ENCODE measurements at places on chromosomes 11 and 22.

- no peak for DNase-seq
Observed at GRCh38 chr11:6572215-6572614, 31.2 kb downstream of the RRP8 start.

DNA sequence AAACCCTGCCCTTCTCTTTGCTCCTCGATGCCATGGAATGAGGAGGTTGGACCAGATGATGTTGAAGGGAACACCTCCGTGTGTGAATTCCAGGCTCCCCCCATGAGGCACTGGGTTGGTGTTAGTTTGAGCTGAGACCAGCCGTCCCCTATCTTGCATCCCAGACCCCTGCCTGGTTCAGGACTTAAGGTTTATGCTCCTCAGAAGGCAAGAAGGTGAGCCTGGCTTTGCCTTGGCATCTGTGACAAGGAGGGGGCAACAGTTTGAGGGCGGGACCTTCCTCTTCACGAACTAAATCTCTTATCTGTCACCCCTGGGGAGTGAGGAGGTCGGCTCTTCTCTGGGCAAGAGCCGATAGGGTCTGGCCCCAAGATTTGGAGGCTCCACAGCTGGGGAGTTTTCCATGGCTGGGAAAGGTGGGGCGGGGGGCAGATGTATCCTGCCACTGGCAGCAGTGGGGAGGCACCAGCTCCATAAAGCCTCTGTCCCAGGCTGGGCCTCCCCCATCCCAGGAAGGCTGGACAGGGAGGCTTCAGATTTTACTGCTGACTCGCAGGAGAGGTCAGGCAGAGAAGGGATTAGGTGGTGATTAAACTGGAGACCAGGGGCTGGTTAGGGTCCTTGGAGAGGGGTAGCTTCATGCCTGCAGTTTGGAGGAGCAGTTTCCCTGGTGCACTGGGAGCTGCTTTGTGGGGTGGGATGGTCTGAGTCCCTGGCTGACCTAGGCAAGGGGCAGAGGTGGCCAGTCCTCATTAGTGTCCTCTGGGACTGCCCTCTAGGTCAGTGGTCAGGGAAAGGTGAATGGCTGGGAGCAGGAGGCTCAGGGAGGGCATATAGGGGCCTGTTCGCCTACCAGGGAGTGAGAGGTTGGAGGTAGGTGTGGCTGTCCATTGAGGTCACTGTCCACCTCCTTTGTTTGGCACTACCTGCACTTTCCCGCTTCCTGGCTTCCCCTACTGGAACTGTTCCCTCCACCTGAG, 1.1 kb downstream of the SEC14L2 start:
- DNase-seq = no peak

GRCh38 chr11:115154355-115154736, 349.9 kb downstream of the CADM1 start:
- no peak for DNase-seq

GRCh38 chr11:35106595-35106994, 32.4 kb upstream of the CD44 start:
- DNase-seq = no peak

- DNase-seq = no peak
Observed at GRCh38 chr11:19770277-19770676, 57.6 kb downstream of the NAV2 start.

GRCh38 chr11:12075822-12076821, 34.3 kb upstream of the MICAL2 start:
- DNase-seq = peak; percentile 50

DNA sequence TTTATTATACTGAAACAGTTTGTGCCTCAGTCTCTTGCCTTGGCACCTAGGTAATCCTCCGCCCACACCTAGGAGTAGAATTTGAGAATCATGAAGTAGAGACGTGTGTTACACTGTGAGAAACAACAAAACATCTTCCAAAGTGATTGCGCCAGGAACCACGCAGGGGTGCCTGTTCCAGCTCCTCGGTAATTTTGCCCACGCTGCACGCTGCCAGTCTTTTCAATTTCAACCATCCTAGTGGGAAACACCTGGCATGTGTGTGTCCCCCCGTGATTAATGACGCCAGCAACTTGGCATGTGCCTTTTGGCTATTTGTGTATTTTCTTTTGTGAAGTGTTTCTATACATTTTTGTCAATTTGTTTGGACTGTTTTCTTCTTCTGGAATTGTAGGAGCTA, 919.1 kb downstream of the BRD1 start:
- DNase-seq = no peak

DNA sequence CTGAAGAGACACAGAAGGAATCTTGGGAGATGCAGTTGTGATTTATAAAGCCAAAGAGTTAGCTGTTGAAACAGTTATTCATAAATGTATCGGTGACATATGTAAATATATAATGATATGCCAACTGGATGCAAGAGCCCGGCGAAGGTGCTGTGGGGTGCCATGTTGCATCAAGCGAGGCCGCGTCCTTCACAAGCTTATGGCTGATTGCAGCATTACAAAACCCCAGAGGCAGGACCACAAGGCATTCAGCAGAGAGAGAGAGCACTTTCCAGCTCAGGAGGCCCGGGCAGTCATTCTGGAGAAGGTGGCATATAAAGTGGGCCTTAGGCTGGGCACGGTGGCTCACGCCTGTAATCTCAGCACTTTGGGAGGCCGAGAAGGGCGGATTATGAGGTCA, 65.6 kb downstream of the LARGE1 start:
- no peak for DNase-seq

GRCh38 chr22:27577574-27577969, 224.0 kb downstream of the MN1 start:
- no peak for DNase-seq

DNA sequence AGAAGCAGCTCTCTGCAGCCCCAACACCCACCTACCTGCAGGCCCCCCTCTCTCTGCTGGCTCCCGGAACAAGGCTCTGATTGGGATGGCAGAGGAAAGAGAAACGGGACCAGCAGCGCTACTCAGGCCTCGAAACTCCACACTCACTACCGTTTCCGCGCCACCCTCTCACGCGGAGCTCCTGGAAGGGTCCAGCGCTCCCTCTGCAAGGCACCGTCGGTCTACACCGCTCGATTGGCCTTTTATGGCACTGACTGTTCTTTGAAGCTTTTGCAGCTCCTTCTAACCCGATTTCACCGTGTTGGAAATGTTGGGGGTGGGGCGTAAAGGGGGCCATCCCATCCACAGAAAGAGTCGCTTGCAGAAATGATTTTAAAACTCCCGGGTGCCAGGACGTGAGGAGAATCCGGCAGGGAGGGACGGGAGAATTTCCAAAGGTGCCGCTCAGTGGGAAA, 323 bp upstream of the PANX1 start:
- DNase-seq = peak; percentile 58

GRCh38 chr22:27783436-27784119, 18.0 kb downstream of the MN1 start:
- no peak for DNase-seq

GRCh38 chr11:8784954-8785353, 102.4 kb downstream of the RPL27A start:
- no peak for DNase-seq

GRCh38 chr22:49404020-49404419, 423.7 kb downstream of the BRD1 start:
- DNase-seq = no peak

DNA sequence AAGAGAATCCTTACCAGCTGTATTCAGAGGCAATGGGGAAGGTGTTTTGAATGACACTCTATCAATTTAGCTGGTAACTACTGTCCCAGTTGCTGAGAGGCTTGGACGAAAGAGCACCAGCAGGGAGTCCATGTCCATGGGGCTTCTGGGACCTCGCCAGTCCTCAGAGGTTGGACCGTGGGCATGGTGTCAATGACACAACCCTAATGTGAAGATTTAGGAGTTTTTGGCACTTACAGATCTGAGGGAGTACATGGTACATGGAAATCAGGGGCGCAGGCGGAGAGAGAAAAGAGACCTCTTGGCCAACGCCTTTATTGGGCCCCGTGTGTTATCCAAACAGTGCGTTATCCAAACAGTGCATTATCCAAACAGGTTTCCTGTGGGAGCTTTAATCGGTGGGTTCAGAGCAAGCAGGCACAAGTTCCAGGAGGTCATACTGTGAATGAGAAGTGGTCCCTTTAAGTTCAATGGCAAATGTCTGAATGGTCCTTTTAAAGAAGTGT, 169.1 kb upstream of the B3GAT1 start:
- DNase-seq = no peak

- DNase-seq = peak; percentile 2
Observed at GRCh38 chr11:100525635-100526034, 161.5 kb upstream of the ARHGAP42 start.

DNA sequence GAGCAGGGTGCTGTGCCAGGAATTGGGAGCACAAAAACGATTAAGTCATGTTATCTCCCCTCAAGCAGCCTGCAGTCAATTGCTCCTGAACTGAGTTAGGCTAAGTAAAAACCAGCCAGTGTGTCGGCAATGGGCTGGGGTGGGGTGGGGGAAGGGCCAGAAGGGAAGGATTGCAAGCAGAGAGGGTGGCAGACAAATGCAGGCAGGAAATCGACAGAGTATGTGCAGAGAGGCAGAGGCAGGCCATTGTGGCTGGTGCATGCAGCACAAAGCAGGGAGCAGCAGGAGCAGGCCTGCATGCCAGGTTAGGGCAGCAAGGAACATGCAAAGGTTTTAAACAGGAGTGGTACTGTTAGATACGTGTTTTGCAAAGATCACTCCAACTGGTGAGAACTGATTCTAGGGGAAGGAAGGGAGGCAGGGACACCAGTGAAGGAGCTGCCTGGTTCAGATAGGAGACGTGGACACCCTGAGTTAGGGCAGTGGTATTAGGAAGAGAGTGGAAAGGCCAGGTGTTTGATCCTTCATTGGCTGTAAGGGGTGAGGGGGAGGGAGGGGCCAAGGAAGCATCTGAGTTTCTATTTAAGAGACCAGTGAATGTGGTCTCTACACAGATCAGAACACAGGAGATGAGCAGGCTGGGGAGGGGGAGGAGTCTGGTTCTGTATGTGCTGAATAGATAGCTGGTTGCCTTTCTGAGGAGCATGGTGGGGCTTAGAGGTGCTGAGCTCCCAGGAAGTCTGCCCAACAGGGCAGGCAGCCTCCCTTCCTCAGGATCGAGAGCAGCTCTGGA, 70.8 kb upstream of the PHOX2A start:
- DNase-seq = no peak

DNA sequence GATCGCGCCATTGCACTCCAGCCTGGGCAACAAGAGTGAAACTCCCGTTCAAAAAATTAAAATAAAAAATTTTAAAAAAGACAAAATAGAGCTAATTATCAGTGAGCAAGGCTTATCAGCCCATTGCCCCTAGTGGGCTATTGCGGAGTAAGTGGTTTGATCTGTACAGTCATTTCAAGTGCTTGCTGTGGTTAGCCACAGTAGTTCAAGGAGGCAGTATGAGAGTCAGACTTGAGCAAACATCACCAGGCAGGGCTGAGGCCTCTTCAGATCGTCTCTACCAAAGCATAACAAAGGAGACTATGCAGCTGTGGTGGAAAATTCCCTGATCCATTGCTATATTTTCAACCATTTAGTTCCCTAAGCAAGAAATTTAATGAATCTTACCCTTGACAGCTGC, 4.3 kb upstream of the SBF2 start:
- DNase-seq = no peak

GRCh38 chr22:20566420-20567260, 59.2 kb downstream of the MED15 start:
- no peak for DNase-seq

DNA sequence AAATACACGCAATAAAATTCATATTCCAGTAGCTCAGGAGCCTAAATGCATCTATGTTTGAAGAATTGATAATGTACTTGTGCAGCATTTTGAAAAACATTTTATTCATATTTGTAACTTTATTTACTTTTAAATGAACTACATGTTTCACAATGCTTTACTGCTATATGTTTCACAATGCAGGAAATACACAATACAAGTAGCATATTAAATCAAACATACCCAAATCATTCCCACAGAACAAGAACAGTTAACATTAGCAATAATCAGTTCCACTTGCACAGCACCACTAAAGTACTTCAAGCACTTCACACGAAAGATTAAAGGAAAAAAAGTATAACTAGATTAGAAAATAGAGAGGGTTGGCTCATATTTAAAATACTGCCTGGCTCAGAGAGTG, 343.6 kb upstream of the CCDC90B start:
- DNase-seq = no peak

DNA sequence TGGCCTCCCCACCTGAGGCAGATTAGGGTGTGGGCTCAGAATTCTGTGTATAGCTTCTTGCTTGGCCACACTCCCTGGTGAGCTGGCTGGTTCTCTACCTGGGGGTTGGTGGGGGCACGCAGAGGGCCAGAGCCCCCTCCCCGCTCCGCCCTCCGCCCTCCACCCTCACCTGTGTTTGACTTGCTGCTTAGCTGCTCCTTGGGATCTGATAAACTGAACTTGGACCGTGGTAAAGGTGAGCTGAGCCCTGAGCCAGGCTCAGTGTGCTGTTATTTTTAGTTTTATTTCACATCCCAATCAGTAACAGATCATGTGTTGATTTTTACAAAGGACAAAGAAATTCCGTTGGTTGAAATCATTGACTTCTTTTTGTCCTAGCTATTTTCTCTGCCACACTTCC, 2.0 kb downstream of the OVOL1 start:
- no peak for DNase-seq

- DNase-seq = no peak
Observed at GRCh38 chr11:109019342-109019936, 354.6 kb downstream of the DDX10 start.

DNA sequence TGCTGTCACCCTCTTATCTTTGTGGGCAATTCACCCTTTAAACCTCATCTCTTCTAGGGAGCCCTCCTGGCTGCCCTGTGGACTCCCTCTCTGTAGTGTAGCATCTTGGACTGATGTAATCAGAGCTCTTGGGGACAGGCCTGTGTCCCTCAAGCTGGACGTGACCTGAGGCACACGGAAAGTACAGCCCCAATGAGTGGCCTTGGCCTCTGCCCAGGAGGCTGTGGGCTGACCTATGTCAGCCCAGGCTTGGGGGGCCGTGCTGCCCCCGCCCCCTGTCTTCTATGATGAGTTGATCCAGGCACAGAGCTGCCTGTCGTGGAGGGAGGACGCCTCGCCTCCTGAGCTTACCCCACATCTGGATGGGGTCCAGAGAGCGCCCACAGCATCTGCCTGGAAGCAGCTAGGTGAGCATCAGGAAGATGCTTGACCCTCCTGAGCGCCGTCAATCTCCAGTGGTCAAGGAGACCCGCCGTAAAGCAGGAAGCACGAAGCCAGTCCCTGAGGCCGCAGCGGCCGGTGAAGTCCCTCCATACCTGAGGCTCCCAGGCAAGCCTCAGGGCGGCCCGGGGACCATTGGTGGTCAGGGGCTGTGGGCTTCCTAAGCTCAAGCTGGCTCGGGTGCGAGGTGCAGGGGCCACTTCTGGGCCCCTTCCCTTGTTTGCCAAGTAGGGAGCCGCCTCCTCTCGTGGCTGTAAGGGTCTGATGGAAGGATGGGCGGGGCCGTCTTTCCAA, 1136.9 kb downstream of the BRD1 start:
- no peak for DNase-seq

GRCh38 chr11:9974375-9974774, 310.5 kb downstream of the SWAP70 start:
- DNase-seq = no peak

- peak; percentile 96 for DNase-seq
Observed at GRCh38 chr11:76830639-76831327, 29.9 kb upstream of the ACER3 start.

Data from NCI-H524 (cell line).